Activated gamma-delta T cell treated with anti-CD3 and anti-CD28 coated beads, Interleukin-2, amount 50 U/mL, for 16 hours (primary cell): ENCODE measurements at places on chromosomes 5 and 9.

- DNase-seq: no peak
These were observed 1.2 kb upstream of the PCDHGA5 start for GRCh38 chr5:141362719-141363118.

- DNase-seq: no peak
These were observed 30.1 kb upstream of the PDE8B start for GRCh38 chr5:77180167-77181081.

DNA sequence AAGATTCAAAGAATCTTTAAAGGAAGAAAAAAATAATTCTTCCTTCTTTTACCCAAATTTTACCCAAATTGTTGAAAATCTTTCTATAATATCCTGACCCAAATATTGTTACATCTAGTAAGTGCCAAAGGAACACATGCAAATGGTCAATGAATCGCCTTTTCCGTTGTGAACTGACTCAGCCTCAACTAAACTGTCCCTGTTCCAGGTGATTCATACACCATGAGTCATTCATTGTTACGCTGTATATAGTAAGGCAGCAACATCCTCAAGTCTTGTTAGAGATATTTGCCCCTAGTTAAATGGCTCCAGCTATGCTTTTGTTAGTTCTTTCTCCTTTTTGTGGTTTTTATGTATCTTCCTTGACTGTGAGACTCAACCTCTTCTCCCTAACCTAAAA, 9.7 kb downstream of the PTGER4 start:
- no peak for DNase-seq

DNA sequence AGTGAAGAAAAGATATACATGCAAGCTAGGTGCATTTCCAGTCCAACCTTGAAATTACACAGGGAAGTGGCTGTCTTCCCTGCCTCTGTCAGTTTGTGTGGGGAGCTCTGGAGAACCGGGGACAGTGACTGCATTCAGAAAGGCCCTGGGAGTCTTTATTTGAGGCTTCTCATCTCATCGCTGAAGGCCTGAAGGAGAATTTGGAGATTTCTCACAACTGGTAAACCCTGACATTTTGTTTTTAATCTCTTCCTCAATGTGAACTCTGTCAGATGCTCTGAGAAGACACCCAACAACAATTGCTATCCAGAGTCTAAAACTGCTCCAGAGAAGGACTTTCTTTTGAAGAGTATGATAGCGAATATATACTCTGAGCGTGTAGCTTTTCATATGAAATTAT, 33.0 kb downstream of the MACIR start:
- DNase-seq: no peak

DNA sequence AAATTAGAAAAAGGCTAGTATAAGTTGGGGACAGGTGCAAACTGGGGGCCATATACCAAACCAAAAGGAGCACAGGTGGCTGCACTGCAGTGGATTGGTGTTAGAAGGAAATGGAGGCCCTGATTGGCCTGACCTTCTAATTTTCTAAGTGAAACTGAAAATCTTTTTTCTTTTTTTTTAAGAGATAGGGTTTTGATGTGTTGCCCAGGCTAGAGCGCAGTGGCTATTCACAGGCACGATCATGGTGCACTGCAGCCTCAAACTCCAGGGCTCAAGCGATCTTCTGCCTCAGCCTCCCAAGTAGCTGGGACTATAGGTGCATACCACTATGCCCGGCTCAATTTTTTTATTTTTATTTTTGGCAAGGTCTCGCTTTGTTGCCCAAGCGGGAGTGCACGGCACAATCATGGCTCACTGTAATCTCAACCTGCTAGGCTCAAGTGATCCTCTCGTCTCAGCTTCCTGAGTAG, 9.8 kb upstream of the CCDC69 start:
- no peak for DNase-seq

- DNase-seq: no peak
These were observed 16.9 kb downstream of the MED27 start for GRCh38 chr9:132062806-132063205.

GRCh38 chr5:6302075-6302474, 76.3 kb downstream of the MED10 start:
- DNase-seq: no peak

- no peak for DNase-seq
These were observed 55.7 kb downstream of the LIFR start for GRCh38 chr5:38500573-38501260.

GRCh38 chr5:28903643-28904042, 1865.3 kb upstream of the CDH9 start:
- DNase-seq: no peak

DNA sequence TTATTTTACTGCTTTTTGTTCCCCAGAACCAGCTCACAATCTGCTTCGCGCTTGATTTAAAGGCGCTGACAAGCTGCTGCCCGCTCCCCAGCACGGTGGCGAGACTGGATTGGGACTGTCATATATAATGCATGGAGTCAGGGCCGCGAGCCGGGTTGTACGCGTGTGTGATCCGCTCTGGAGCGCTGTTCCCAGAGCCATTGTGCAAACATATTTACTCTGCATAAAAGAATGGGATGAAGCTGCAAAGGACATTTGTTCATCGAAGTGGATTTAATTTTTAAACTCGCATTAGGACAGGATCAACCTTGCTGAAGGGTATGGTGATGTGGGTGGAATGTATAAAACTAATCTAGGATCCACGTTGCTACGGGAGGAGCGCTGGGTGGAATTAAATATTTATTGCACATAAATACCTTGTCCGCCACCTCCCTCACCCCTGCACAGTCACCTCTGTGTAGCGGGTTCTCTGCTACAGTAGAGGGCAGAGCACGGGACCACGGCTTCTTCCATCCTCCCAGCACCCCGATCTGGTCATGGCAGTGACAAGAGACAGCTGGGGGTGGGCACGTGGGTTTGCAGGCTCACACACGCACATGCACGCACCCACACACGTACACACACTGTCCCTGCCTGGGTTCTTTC, 18.1 kb upstream of the FCN1 start:
- no peak for DNase-seq

DNA sequence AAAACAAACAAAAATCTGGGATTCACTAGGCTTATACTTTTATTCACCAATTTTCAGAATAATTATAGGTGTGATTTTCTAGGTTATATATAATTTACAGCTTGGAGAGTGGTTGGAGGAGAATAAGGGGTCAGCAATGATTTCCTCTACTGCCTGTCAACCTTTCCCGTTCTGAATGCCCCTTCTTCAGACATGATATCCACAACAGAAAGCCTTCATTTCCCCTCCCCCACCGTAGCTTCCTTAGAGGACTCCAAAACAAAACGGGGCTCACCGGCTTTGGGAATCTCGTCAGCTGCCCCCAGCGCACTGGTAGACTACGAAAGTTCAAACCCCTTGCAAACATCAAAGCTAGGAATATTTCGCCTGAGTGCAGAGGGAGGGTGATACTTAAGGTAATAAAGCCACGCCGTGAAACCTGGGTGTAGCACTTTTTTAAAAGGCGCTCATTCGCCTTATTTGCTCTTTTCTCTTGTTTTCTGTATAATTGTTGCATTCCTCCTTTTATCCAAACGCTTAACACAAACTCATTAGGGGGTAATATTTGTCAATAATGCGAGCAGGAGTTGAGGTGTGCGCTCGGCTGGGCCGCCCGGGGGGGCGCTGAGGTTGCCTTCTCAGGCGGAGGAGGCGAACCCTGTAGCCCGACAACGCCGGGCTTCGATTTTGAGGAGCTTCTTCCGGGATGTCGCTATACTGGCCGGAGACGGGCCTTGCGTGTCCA, 2.4 kb downstream of the OTP start:
- DNase-seq: no peak

DNA sequence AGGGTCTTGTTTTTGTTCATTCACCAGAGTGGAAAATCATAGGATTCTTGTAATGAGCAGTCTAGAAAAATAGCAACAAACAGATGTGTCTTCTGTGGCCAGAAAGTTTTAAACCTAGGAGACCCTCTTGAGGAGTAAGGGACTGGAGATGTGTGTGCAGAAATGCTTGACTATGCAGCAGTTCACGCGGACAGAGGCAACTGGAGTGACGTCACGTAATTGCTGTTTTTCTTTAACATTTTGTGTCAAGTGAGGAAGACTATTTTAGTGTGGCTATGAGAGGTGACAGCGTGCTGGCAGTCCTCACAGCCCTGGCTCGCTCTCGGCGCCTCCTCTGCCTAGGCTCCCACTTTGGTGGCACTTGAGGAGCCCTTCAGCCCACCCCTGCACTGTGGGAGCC, 163.1 kb upstream of the PTCH1 start:
- no peak for DNase-seq

- no peak for DNase-seq
These were observed 1.6 kb downstream of the ACSL6 start for GRCh38 chr5:132009706-132010405.

DNA sequence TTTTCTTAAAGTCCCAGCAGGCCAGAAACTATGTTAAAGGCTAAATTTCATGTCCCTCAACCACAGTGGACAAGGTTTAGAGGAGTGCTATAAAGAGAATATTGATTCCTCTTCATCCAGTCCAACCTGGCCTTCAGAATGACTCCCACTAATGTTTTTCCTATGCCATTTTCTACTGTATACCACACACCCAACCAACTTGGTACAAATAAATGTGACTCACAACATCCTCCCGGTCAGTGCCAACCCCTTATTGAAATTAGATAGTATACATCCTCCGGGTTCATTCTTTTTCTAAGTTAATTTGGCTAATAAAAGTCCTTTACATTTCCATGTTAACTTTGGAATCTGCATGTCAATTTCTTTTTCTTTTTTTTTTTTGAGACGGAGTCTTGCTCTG, 215.1 kb downstream of the TSSK1B start:
- DNase-seq: no peak

- no peak for DNase-seq
These were observed 32.5 kb upstream of the ALDOB start for GRCh38 chr9:101468116-101468515.

DNA sequence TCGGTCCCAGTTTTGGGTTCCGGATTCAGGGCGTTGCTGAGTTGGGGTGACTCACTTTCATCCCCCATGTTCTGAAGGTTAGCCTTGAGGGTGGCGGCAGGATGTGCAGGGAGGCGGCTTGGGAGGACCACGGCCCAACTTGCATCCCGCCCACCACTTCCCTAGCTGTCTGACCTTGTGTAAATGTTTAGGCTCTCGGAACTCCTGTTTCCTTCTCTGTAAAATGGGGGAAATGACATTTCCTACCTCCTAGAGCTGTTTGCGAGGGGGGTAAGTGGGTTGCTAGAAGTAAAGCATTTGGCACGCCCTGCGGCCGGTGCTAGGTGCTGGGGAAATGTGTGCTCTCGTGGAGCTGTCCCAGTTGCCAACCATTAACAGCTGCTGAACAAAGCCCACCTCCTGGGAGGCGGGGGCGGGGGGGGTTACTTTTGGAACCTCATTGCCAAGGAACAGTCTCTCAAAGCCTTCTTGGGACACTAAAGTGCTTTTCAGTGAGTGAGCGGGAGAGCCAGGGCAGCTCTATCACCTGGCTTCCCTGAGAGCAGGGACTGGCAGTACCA, 27.5 kb downstream of the PTGES2 start:
- no peak for DNase-seq

DNA sequence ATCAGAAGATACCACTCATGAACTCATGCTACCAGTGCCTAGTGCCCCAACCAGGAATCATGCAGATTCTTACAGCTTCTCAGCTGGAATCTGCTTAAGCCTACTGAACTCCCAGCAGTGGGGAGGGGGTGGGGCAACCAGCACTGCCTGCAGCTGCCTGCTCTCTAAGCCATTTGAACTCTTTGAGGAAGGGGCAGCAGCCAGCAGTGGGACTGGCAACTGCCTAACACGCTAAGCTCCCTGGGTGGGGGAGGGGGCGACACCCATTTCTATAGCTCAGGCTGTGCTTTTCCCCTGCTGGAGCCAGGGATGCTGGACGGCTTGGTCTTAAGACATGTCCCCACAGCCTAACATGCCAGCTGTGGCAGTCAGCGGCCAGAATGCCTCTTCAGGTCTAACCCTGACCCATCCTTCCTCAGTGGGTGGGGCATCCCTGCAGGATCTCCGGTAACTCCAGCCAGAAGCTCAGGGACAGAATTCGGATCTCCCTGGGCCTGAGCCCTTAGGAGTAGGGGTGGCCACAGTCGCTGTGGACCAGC, 889.7 kb downstream of the CDH9 start:
- no peak for DNase-seq
